ENCODE measurements at places on chromosomes 12 and 14.

DNA sequence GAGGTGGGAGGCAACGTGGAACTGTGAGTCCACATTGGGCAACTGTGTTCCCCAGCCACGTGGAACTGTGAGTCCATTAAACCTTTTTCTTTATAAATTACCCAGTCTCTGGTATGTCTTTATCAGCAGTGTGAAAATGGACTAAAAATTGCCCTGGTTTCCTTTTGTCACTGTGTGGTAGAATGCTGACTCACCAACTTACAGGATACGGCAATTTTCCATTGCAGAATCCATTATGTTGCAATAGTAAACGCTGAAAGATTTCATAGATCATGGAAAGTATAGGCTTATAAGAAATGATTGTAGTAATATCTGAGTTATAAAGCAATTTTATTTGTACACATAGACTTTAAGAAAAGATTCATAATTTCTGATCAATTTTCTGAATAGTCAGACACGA is 93.0 kb downstream of the GTF2A1 start:
- no peak for DNase-seq

DNA sequence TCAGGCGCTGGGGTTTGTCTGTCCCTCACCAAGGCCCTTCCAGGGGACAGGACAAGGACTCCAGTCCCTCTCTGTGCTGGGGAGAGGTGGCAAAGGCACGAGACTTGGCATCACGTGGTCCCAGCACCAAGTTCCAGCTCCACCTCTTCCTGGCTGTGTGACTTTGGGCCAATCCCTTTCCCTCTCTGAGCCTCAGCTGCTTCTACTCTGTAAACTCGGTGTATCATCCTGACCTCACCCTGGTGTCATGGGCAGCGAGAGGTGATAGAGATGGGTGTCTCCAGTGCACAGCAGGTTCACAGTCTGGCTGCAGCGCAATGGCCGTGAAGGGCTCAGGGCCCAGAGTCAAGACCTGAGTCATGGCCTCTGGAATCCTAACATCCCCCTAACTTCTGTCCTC is 54.0 kb downstream of the MVK start:
- DNase-seq = peak; percentile 59

GRCh38 chr12:131438881-131439280 is 272.0 kb upstream of the SFSWAP start:
- DNase-seq = no peak

- no peak for DNase-seq
These were observed 232.9 kb upstream of the TMTC1 start for GRCh38 chr12:30016540-30017055.

- peak; percentile 14 for DNase-seq
These were observed 63.6 kb upstream of the PWP1 start for GRCh38 chr12:107622001-107622400.

DNA sequence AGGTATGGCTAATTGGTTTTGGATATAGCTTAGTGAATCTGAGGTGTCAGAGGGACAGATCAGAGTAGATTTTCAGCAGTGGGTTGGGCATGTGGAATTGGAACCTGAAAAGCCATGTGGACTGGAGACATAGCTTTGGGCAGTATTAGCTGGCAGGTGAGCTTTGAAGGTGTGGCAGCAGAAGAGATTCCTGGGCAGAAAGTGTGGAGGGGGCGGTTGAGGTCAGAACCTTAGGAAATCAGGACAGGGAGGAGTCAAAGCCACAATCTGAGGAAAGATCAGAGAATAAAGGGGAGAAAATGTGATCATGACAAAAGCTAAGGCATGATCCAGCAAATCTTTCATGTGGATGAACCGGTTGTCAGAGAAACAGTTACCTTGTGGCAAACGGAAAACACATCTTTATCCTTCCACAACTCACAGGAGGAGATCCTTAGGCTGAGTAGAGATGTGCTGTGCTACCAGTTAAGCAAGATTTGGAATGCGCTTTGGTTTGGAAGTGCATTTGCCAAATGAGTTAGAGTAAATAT is 56.4 kb downstream of the PTGER2 start:
- no peak for DNase-seq

GRCh38 chr12:89162589-89163261 is 189.6 kb downstream of the DUSP6 start:
- DNase-seq = peak; percentile 87

Measured in MG63 (cell line).